CD4-positive, alpha-beta T cell (primary cell): ENCODE measurements at places on chromosomes 4 and X. TPM values are rescaled to one million over a fixed set of nuclear protein-coding genes. Genes with fewer than 3 reads are reported as not detected.

The NUDT6 gene
- 0.93 TPM for total RNA-seq

The SLC9A6 gene
- 17.8 TPM for total RNA-seq

The SSX2 gene
- not detected for total RNA-seq

The F11 gene
- total RNA-seq = not detected

The PPP2R2C gene
- total RNA-seq = not detected

The CNGA2 gene
- not detected for total RNA-seq

The MAGEA8 gene
- total RNA-seq = not detected

The MFAP3L gene
- 0.59 TPM for total RNA-seq

The RASGEF1B gene
- total RNA-seq = 69.4 TPM

The IL1RAPL2 gene
- total RNA-seq = not detected

The TMPRSS11D gene
- not detected for total RNA-seq

The GPRASP2 gene
- 2.6 TPM for total RNA-seq

The CLDN2 gene
- not detected for total RNA-seq

The MAGEB2 gene
- not detected for total RNA-seq

The EXOC1L gene
- not detected for total RNA-seq

The FGF13 gene
- not detected for total RNA-seq

The IRF2 gene
- total RNA-seq = 14.9 TPM

The CEP135 gene
- 19.6 TPM for total RNA-seq

The WAS gene
- total RNA-seq = 67.4 TPM

The TCEAL9 gene
- not detected for total RNA-seq

The GPM6B gene
- not detected for total RNA-seq

The POU3F4 gene
- not detected for total RNA-seq

The NPNT gene
- not detected for total RNA-seq

The POU4F2 gene
- not detected for total RNA-seq

The HSFX2 gene
- not detected for total RNA-seq

The RIPPLY1 gene
- total RNA-seq = not detected

The ZNF711 gene
- total RNA-seq = 3.8 TPM

The HTN3 gene
- total RNA-seq = not detected

The F8A3 gene
- total RNA-seq = 21.9 TPM

The SULT1E1 gene
- total RNA-seq = not detected

The CSAG3 gene
- not detected for total RNA-seq

The TIGD4 gene
- 0.22 TPM for total RNA-seq

The CXCL11 gene
- not detected for total RNA-seq

The ZNF81 gene
- 5.1 TPM for total RNA-seq

The SSX2B gene
- not detected for total RNA-seq

The VSIG4 gene
- total RNA-seq = not detected

The P2RY4 gene
- total RNA-seq = 0.20 TPM

The UGT2B11 gene
- total RNA-seq = not detected

The CPZ gene
- not detected for total RNA-seq
